Heart left ventricle (tissue), 16 donors: ENCODE measurements at places on chromosomes 11 and 22. TPM values are rescaled to one million over a fixed set of nuclear protein-coding genes. Genes with fewer than 3 reads are reported as not detected.

DNA sequence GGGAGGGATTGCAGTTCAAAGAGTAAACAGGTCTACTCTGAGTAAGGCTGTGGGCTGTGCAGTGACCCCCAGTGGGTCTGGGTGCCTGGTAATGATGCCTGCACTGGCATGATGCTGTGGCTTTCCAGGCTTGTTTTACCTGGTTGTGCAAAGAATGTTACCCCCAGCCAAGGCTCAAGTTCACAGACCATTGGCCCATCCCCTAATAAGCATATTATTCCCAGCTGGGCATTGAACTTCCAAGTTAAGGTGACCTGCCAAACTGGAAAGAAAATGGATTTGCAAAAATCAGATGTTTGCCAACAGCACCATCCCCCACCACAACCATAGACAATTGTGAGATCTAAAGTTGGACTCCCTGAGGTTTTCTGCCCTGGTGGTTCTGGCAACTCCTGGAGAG is 7.9 kb upstream of the EHF start:
- no peak for DNase-seq

DNA sequence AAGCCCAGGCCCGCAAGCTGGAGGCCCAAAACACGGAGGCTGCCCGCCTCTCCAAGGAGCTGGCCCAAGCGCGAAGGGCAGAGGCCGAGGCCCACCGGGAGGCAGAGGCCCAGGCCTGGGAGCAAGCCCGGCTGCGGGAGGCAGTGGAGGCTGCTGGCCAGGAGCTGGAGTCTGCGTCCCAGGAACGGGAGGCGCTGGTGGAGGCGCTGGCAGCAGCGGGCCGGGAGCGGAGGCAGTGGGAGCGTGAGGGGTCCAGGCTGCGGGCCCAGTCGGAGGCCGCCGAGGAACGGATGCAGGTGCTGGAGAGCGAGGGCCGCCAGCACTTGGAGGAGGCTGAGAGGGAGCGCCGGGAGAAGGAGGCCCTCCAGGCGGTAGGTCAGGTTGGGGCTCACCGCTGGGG is 4.8 kb downstream of the CCDC88B start:
- DNase-seq = no peak

- no peak for DNase-seq
These were observed 144.1 kb downstream of the ARHGAP42 start for GRCh38 chr11:100830978-100831732.

KIF18A gene
- total RNA-seq = not detected
